Urothelium cell line (cell line): ENCODE measurements at places on chromosomes 12 and 14.

DNA sequence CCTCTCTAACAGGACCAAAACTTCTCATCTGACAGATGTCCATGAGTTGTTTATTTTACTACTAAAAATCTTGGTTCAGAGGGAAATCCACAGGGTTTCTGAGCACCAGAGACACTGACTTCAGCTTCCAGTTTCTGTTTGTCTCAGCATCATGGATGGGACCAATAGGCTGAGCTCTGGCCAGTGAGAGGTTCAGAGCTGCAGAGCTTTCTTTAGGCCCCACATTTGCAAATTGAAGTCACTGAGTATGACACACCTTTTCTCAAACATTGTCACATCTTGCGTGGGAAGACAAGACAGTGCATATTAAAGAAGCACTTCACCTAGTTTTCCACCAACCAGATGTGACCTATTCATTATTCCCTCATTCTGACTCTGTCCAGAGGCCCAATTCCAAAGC lies 45.2 kb downstream of the RDH12 start:
- DNase-seq = no peak

DNA sequence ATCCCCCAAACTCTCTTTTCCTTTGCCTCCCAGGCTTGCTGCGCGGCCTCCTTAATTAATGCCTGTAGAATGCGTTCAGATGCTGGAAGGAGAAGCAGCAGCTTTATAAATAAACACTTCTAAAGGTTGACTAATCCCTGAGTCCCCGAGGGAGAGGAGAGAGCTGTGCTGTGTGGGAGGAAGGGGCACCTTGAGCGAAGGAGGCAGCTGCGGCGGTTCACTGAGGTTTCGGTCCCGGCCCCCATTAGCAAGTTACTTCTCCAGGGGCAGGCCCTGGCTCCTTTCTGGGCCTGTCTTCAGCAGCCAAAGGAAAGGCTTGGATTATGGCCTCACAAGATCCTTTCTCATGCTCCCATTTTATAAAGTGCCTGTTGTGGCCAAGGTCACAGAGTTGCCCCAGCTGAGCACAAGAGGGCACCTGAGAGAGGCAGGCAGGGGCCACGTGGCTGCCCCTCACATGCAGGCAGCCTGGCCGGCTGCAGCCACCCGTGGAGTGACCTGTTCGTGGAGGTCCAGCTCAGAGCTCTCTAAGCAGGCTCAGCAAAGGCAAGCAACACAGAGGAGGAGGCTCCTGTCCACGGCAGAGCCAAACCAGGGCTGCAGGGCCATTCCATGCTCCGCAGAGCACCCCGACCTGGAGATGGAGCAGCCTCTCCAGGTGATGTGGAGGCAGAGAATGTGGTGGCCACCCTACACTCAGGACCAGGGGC lies 15.0 kb upstream of the CACNA2D4 start:
- DNase-seq = no peak

- DNase-seq = no peak
Observed at GRCh38 chr12:122590990-122591389, 63.9 kb downstream of the KNTC1 start.

- DNase-seq = no peak
Observed at GRCh38 chr12:100170313-100170858, 27.7 kb upstream of the BLTP3B start.

DNA sequence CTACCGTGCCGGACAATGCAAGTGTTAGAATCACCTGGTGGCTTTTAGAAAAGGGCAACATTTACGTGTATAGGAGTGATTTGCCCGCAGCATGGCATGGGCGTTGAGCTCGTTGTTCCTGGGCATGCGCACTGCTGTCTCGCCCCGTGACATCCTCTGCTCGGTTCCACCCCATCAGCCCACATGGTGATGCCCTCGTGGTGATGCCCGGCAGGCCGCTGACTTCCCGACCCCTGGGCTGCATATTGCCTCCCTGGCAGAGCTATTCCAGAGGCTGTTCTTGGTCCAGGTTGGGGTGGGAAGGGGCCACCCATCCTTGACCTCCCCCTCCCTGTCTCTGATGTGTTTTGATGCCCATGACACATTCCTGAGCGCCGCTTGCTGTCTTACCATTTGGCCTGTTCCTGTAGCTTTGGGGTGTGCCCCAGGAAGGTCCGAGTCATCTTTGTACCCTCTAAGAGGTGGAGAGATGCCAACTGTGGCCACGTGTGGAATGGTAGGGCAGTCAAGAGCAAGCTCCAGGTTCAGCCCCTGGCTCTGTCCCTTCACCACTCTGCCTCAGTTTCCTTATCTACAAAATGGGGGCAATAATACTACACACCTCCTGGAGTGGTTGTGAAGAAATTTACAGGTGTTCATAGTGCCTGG lies 4.8 kb downstream of the HIP1R start:
- DNase-seq = no peak

DNA sequence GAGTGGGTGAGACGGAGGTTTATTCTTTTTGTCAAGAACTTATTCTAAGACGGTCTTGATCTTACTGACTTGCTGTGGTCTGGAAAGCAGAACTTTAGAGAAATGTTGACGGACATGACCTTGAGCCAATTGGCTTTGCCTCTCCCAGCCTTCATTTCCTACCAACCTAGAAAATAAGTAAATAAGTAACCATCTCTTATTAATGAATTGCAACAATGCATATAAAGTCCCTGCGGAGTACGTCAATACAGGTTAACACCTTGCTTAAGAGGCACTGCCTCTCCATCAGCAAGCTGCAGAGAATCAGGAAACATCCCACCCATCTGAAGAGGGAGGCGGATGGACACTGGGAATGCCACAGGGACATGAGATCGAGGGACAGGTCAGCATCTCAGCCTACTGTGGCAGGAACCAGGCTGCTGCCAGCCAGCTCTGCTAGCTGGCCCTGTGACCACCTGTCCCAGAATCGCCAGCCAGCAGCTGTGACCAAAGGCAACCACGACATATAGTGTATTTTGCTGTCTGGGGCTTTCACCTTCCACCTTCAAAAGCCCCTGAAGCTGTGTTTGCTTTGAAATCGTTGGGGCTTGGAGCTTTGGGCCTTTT lies 208.3 kb downstream of the BCL11B start:
- DNase-seq = no peak

- no peak for DNase-seq
Observed at GRCh38 chr12:6548966-6549683, 6.7 kb downstream of the IFFO1 start.

DNA sequence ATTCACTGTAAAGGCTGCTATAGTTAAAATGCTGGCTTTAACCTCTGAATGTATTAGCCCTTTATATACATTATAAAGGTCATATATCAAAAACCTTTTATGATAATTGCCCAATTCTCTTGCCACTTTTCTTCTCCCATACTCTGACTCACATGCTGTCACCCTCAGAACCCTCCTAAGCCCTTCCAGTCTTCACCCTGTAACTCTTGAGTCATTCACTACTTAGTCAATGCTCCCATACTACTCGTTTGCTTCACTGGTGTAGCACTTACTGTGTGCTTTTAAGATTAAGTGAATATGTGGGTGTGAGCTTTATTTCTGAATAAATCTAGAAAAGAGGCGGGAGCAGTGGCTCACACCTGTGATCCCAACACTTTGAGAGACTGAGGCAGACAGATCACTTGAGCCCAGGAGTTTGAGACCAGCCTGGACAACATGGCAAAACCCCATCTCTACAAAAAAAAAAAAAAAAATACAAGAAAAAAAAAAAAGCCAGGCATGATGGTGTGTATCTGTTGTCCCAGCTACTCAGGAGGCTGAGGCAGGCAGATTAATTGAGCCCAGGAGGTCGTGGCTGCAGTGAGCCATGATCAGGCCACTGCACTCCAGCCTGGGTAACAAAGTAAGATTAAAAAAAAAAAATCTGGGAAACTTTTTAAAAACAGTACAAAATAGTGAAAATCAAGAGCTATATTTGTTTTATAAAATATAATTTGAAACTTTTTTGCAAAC lies 37.6 kb downstream of the SPATA7 start:
- no peak for DNase-seq

- DNase-seq = no peak
Observed at GRCh38 chr12:51793201-51793600, 55.3 kb downstream of the FIGNL2 start.

GRCh38 chr12:21946983-21947382 lies 5.8 kb upstream of the ABCC9 start:
- DNase-seq = no peak

DNA sequence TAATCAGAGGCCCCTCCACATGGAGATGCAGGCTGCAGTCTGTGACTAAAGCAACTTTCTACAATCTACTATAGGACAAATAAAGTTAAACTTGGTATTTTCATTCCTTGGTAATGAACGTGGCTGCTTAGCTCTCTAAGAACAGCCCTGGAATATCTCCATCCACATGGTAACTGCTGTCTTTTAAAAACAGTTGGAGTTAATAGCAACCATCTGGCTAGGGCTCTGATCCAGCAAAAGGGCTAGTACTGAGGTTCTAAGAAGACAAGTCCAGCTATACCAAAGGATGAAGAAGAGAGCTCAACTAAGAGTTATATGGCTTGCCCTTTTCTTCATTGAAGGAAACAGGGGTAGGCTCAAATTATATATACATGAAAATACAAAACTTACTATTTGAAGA lies 920.1 kb downstream of the FLRT2 start:
- no peak for DNase-seq

- DNase-seq = no peak
Observed at GRCh38 chr14:90545966-90546751, 149.3 kb downstream of the CALM1 start.

DNA sequence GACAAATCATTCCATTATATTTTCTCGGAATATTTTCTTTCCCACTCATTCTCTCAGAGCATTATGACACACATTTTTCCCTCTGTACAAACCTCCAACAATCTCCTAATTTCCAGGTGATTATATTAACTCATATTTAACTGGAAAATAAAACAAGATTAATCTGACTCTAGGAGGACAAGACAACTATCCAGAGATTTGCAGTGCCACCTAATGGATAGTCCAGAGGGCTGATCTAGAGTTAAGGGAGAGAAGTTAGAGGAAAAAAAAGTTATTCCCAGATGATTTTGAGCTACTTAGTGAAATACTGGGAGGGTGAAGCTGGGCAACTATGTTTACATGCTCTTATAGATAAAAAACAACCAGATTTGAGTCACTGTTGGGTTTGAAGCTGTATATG lies 161.7 kb downstream of the ALX1 start:
- peak; percentile 6 for DNase-seq

DNA sequence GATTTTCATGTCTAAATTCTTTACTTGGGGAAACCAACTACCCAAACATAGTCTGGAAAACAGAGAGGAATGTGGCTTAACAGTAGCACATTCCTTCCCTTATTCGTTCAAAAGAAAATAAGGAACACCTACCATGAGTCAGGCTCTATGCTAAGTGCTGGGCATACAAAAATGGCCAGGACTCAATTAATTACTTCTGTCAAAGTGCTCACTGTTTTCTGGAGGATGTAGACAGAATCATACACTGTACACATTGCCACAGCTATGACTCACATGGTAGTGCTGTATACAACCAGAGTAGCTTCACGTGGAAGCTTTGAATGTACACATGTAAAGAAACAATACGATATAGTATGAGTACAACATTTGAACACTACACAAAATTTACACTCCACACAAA lies 50.1 kb downstream of the SLC25A21 start:
- peak; percentile 42 for DNase-seq

DNA sequence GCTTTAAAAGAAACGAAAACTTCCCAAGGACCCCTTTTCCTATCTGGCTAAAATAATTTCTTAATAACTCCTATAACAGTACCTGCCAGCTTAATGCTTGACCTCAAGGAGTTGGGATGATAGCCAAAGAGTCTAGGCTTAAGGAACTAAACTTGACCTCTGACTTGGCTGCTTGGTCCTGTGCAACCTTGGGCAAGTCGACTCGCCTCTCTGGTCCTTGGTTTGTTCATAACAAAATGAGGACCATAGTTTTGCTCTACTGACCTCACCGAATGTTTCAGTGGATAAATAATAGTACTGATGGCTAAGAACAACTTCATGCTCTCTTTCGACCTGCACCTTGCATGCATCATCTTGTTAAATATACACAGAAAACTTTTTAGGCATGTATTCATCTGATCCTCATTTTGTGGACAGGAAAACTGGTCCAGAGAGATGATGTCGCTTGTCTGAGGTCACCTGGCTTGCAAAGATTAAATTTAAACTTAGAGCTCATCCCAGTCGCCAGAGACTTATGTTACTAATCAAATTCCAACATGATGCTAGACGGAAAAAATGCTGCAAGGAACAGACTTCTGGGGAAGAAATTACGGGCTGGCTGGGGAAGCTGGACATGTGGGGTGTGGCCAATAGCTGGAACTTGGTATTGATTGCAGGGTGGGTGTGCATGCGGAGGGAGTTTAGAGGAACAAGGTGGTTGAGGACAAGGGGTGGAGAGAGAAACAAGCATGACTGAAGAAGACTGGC lies 38.0 kb upstream of the WSCD2 start:
- no peak for DNase-seq

- DNase-seq = no peak
Observed at GRCh38 chr14:81450976-81451375, 50.9 kb upstream of the STON2 start.

DNA sequence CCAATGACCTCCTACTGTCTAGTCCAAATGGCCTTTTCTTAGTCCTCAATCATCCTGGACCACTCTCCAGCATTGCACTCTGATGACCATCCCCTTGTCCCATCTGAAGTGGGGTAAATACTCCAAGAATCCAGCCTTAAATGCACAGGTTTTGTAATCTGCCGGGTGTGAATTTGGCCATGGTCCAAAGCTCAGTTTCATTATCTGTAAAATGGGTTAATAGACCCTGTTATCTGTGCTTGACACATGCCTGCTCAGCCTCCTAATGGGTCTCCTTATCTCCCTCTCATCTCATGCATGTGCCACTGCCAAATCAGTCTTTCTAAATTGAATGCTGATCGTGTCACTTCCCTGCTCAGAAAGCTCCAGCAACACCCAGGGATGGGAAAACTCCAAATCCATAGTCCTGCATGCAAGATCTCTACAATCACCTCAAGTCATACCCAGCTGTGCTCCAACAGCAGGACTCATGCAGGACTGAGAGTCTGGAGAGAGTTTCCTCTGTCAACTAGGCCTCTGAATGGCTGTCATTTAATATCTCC lies 22.3 kb downstream of the LGR5 start:
- DNase-seq = no peak

- peak; percentile 6 for DNase-seq
Observed at GRCh38 chr12:89345830-89346740, 6.2 kb downstream of the DUSP6 start.

- DNase-seq = no peak
Observed at GRCh38 chr12:4323396-4323795, 2.4 kb downstream of the TIGAR start.

- no peak for DNase-seq
Observed at GRCh38 chr14:22820731-22821130, 5.5 kb upstream of the SLC7A7 start.

DNA sequence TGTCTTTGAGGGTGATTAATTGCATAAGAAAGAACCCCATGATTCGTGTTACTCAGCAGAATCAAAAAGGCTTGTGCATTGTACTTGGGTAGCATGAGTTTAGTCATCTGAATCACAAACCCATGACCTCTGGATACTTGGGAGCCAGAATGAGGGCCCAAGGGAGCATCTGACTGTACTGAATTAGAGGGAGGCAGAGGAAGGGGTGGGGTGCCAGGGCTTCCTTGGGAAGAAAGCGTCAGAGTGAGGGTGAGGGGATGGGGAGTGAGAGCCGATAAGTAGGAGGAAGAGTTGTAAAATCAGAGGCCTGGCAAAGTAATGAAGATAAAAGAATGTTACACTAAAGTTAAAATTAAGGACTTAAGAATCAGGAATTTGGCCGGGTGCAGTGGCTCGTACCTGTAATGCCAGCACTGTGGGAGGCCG lies 29.8 kb downstream of the GPRC5D start:
- no peak for DNase-seq
